NCI-H526 (cell line): ENCODE measurements at places on chromosomes 1 and 21.

GRCh38 chr21:17610911-17611310, 1.8 kb downstream of the BTG3 start:
- no peak for DNase-seq

- DNase-seq = peak; percentile 78
Observed at GRCh38 chr1:54885807-54886723, 930 bp downstream of the DHCR24 start.

GRCh38 chr1:104991702-104992101, 1242.0 kb downstream of the AMY1C start:
- DNase-seq = no peak

GRCh38 chr1:98276514-98276913, 355.7 kb upstream of the DPYD start:
- DNase-seq = no peak

DNA sequence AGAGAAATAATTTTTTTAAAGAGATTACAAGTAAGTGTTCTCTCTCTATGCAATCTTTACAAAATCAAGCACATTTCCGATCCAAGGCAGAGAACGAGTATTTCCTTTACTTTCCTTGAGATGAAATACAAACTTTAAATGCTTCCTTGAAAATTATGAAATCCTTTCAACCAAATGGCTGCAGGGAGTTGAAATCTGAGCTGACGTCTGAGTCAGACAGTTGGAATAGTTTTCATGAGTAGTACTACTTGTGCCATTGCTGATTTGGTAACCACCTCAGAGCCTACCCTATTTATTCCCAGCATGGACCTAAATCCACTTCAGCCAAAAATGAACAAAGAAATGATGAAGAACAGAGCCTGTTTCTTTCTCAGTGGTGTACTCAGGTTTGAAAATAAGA, 183.6 kb downstream of the GIPC2 start:
- no peak for DNase-seq

DNA sequence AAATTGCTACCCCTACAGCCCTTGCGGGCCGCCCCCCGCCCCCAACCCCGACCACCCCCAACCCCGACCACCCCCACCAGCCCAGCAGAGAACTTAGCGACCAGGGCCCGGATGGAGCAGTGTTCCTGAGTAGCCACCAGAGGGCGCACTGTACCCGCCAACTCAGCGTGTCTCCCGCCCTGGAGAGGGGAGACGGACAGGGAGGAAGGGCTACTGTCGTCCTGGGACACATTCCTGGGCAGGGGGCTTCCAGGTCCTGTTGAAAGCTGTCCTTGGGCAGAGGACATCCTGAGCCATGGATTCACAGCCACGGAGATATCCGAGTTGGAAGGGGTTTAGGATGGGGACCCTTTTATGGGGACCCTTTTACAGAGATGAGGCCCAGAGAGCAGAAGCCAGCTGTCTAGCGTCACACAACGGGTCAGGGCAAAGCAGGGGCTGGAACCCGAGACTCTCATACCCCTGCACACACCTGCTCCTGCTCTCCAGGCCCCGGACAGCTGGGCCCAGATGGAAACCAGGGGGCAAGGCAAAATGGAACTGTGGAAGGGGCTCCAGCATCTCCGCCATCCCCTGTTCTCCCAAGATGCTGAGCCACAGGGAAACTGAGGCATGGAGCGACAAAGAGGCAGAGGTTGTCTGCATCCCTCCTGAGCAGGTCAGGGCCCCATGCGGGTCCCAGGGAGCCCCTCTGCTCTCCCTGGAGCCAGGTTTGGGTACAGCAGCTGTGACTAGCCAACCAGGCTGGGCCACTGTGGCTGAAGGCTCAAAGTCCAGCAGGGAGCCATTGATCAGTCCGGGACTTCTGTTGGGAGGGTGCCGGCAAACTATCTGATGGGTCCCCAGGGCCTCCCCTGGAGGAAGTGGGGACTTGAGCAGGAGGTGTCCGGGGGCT, 25.0 kb upstream of the LAPTM5 start:
- DNase-seq = peak; percentile 23

DNA sequence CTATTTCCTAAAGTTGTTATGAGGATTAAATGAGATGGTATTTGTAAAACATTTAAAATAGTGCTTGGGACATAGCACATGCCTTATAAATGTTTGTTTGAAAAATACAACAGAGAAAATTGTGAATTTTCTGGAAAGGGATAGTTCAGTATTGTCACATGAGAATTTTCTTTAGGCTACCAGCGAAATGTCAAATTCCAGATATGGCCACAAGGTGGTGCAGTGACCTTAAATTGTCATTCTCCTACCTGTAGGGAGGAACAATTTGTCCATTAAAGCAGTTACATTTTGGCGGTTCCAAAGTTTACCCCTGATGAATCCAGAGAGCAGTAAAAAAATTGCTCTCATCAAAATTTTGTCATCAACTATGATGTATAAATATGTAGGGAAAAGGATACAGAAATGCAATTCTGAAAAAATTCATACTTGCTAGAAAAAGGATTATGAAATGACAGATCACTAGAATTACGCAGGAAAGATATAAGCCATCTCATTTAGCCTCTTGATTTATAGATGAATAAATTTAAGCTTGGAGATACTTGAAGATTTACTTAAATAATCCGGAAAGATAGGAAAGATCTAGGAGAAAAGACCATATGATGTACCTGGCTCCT, 50.2 kb upstream of the TSHB start:
- peak; percentile 80 for DNase-seq

- DNase-seq = no peak
Observed at GRCh38 chr1:87104140-87104539, 189.7 kb downstream of the HS2ST1 start.

- no peak for DNase-seq
Observed at GRCh38 chr1:3034728-3035562, 13.7 kb downstream of the ACTRT2 start.

- DNase-seq = no peak
Observed at GRCh38 chr1:210447456-210448057, 118.9 kb downstream of the HHAT start.

GRCh38 chr1:10033359-10033845, 644 bp downstream of the UBE4B start:
- DNase-seq = peak; percentile 12

DNA sequence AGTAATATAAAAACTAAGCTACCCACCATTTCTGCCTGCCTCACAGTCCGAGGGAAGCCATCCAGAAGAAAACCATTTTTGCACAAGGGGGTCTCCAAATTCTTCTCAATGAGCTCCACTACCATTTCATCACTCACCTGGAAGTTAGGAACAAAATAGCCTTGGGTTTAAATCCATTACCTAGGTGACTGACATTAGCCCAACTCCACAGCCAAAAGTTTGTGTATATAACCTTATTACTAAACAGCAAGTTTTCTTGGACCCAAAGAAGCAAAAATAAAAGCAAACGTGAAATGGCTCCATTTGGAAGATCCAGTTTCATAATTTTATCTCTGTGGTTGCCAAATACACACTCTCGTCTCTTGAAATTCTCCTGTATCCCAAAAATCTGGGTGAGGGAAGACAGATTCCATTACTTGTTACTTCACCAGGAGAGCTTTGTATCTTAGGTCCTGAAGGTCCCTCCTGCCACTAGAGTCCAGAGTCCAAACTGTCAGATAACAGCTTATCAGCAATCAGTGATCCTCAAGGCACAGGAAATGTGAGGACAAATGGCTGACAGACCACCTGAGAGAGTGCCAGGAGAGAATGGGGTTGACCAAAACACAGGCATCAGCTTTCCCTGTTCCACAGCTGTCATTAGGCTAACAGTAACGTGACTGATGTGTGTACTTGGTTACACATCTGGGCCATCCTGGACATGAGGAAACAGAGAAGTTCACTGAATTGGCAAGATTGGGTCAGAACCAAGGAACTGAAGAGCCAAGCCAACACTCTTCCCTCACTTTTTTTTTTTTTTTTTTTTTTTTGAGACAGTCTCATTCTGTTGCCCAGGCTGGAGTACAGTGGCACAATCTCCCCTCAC, 14.9 kb downstream of the AK2 start:
- DNase-seq = no peak

GRCh38 chr1:211327346-211327921, 801 bp downstream of the TRAF5 start:
- no peak for DNase-seq
